ENCODE measurements at places on chromosomes 16 and 17.
A peak's percentile ranks its signal among the peaks of the same experiment; 100 is the strongest.

GRCh38 chr17:20206591-20206990, 197.4 kb downstream of the SPECC1 start:
- no peak for DNase-seq

DNA sequence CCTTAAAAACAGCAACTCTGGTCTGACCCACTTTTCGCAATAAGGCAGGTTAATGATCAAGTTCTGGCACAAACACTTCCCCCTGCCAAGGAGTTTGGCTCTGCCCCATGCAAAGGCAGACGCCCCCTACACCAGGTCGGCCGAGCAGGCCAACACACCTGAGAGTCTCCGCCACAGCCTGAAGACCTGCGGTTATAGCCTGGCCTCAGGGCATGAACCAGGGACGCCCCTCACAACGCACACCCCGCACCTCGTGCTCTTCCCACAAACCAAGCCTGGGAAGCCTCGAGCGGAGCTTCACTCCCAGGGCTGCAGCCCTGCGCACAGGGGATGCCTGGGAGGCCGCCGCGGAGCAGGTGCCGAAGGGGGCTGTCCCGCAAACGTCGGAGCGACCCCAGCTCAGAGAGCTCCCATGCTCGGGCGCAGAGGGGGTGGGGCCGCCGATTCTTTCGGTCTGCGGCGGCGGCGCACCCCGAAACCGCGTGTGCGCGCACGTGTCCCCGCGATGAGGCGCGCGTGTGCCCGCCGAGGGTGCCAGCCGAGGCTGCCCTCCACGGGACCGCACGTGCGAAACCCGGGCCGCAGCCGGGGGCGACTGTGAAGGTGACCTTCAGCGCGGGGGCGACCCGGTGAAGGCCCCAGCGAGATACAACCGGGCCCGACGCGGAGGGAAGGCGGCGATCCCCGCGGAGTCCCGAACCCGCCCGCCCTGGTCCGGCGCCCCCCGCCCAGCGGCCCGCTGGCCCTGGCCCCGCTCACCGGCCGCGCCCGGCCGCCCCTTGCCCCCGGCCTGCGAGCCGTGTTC, 559 bp downstream of the CLUH start:
- no peak for DNase-seq

- no peak for DNase-seq
These were observed 931 bp upstream of the WIPF2 start for GRCh38 chr17:40218006-40218739.

DNA sequence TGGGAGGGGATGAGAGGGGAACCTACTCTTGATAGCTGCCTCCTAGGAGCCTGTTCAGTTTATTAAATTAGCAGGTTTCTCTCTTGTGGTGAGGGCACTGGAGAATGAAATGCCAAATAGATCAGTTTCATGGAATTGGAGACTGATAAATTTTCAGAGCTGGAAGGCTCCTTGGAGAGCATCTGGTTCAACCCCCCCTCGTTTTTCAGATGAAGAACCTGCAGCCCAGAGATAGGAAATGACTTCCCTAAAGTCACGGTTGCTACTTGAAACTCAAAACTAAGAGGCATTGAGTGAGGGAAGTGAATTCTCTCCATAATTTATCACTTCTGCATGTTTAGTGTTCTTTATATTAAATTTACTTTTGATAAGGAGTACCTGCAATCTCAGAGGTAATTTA, 366.0 kb upstream of the CCL2 start:
- no peak for DNase-seq

DNA sequence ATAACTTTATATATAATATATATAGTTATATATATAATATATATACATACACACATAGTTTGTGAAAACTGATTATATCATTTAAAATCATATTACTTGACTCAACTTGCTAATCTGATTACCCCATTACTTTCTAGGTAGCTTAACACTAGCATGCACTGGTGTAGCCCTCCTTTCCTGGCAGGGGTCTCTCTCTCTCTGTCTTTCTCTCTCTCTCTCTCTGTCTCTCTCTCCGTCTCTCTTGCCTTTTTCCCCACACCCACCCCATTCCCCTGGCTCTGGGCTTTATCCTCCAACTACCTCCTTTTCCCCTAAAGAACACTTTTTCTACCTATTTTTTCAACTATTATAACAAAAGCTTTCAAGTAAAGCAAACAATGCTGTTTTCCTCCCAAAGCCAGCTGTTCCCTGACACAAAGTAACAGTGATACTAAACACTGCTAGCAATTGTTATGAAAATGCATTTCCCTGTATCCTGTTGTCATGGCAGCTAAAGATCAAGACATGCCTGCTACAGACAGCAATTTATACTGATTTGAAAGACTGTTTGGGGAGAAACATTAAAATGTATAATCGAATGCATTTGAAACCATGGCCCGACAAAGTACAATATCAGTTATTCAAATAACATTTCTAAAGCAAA, 89.4 kb downstream of the CHD9NB start:
- no peak for DNase-seq

GRCh38 chr17:36992701-36993100, 43.9 kb downstream of the AATF start:
- DNase-seq, result no peak

DNA sequence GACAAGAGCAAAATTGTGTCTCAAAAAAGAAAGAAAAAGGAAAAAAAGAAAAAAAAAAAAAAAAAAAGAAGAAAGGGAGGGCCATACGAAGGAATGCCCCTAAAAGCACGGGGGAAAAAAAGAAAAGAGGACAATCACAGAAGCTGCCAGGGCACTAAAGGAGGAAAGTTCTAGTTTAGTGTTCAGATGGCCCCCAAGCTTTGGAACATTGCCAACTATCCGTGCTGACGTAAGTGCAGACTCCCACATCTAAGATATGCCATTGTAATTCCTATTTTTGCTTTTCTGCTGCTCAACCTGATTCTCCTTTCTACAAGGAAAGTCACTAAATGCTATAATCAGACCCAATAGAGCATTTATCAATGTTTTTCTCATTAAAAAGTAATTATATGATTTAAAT, 842.1 kb downstream of the KCNJ2 start:
- DNase-seq, result no peak

DNA sequence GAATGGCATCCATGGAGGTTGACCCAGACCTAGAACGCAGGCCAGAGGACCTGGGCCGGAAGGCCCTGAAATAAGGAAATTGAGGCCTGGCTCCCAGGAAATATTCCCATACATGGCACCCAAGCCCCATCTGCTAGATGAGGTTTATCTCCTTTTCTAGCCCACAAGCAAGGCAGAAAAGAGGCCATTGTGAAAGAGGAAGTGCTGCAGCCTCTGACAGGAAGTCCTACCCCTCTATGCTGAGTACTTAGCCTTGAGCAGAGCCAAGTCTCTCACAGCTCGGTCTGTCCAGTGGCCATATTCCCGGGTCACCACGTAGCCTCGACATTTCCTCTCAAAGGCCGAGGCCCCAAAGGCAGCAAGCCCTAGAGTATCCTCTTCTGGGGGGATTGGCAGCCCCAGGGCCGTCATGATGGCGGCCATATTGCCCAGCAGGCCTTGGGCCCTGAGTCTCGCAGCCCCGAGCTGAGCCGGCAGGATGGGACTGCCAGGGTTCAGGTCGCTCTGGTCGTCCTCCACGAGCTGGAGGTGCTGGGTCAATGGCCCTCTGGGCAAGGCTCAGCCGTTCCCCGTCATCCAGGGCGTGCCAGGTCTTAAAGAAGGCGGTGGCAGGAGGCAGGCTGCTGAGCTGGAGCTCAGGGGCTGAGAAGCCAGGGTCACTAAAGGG, 7.8 kb downstream of the CTF1 start:
- peak; percentile 39 for DNase-seq

GRCh38 chr16:85640254-85640558, 27.1 kb downstream of the GSE1 start:
- no peak for DNase-seq

DNA sequence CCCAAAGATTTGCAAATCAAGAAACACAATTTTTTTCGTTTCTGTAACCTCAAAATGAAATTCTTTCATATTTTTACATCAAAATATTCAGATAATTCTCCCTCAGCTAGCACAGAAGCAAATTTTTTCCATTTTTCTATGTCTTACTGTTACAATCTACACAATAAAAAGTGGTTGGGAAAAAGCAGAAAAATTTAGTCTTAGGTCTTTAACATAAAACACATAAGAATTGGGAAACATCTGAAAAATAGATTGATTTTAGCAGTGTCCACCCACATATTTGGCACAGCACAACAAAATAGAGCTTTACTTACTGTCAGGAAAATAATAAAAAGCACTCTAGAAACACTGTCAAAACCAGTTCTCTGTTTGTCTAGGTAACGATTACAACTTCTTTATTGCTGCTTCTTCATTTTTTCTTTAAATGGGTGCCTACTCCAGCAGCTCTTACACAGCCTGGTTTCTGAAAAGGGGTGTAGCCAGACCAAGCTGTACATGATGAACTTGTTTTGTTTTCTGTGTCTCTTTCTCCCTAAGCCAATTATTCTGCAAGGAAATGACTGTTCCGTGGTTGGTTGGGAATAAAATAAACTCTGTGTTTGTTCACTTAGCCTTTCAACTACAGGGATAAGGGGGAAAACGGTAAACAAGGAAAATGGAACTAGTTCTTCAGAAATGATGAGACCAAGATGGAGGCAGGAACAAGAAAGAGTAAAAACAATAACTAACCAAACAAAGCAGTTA, at the start of gene ABCA6:
Gene ABCA6 (minus strand): TSS at position 465 of the 744 bp plus-strand sequence. CDS start 1,192 bp downstream, outside the sequence.
- no peak for DNase-seq

DNA sequence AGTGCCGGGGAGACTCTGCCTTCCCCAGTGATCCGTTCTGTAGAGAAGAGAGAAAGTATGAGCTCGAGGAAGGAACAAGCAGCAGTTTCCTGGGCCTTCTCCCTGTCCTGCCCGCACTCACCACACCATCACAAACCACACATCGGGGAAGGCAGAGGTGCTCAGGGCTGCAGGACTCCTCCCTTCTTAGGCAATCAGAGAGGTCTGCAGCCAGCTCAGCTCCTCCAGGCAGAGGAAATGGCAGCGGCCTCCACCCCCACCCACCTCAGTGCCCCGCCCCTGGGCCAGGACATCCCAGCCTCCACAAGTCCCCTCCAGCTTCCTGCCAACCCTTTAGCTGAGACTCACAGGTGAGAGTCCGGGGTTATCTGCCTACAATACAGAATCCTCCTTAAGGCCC, 2.0 kb downstream of the ZNF319 start:
- no peak for DNase-seq

DNA sequence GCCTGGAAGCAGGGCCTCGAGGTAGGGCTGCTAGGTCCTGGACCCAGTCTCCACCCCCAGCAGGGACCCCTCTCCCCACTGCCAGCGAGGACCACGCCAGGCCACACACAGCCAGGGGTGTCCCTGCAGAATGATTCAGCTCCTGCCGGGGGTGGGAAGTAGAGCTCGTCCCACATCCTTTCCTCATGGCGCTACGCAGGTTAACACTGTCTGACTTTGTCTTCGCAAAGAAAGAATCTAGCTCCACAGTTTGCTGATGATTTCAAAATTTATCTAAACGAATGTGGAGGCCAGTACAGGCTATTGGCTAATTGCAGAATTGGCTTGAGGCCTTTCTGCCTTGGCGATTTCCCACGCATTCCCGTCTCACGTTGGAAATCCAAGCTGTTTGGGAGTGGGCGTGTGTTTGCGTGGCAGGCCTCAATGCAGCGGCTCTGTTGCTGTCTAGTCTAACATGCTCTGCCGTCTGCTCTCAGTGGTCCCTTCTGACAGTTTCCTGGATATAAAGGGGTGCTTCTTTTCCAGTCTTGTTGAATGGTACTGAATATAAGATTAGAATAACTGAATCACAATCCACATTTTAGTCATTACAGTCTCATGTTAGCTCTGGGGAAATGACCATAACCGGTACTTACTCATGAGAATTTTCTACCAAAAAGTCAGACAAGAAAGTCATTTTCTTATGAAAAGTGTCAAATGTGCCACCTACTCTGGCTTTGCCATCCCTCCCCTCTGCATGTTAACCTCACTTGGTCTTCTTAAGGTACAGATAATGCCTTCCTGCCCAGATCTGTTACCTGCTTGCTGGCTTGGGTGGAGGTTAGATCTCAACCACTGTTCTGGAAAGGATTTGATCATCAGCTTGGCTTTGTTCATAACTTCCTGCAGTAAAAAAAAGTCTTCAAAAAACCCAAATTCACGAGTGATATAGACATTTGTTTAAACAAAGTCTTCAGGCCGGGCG, 252.4 kb downstream of the NTN1 start:
- DNase-seq, result no peak

GRCh38 chr17:49996121-49996494, 1.1 kb upstream of the DLX3 start:
- DNase-seq, result peak; percentile 20

DNA sequence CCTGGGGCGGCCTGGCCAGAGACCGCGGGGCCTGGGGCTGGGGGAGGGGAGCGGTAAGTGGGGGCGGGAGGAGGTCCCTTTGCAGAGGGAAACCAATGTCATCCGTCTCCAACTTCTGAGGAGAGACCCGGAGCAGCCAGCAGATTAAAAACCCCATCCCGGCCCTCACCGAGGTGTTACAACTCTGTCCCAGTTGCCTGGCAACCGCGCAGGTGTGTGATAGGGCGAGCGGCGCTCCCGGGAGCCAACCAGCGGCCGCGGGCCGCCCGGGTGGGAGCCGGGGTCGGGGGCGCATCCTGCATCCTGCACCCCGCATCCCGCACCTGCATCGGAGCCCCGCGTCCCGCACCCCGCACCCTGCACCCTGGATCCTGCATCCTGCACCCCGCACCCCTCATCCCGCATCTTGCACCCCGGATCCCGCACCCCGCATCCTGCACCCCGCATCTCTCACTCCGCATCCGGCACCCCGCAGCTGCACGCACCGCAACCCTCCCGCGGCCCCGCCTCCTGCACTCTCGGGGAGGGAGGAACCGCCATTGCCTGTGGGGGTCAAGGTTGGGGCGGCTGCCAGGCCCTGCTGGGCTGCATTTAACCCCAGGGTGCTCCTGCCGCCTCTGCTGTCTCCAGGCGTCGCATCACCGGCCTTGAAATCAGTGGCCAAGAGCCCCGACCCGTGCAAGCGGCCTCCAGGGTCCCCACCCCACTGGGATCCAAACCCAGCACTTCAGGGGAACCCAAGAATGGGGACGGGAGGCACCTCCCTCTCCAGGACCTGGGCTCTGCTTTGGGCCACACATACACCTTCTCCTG, 47.3 kb downstream of the RTN4RL1 start:
- DNase-seq, result no peak

DNA sequence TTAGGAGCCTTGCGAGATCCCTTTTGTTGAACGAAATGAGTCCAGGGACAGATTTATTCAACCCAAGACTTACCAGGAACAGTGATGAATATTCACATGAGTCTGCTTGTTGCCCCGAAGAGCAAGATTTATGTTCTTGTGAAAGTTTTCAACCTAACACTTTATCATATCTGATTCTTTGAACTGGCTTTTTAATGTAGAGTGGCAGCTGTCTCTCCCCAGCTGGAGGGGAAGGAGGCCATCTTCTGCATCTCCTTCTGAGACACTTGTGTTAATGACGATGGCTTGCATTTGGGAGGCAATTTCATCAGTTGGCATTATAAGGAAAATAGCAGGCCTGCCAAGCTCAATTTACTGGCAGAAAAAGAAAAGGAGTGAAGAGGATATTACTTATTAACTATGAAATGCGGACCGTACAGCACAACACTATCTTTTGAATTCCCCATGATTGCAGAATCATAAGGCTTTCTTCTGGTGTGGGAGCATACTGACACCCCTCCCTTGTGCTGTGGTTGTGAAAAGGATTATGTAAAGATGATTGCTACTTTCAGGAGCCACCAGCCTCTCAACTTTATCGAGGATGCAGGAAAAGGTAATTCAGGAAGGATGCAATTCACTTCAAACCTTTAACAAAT, 35.7 kb downstream of the SMARCE1 start:
- DNase-seq, result no peak

GRCh38 chr17:1056761-1057160, 59.8 kb downstream of the TIMM22 start:
- no peak for DNase-seq

- DNase-seq, result no peak
These were observed 19.6 kb downstream of the NME2 start for GRCh38 chr17:51185763-51186332.

GRCh38 chr17:49106321-49107210, 26.0 kb upstream of the B4GALNT2 start:
- DNase-seq, result no peak

Data from GM13976 (cell line).